Activated CD8-positive, alpha-beta memory T cell treated with anti-CD3 and anti-CD28 coated beads for 4 hours (primary cell): ENCODE measurements at places on chromosomes 6 and 20.

DNA sequence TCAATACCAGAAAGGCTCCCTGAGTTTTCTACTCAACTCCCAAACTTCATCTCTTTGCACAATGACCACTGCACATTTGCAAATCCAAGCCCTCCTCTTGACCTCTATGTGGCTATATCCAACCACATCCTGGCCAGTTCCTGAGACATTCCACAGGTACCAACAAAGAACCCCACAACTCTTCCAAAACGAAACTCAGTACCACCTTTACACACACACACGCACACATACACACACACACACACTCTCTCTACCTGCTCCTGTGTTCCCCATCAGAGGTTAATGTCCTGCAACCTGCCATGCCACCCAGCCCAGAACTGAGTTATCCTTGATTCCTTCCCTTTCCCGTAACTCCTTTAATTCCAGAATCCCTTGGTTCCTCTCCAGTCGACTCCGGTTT, 58.5 kb downstream of the CHD6 start:
- DNase-seq = no peak

- DNase-seq = no peak
Measured at GRCh38 chr6:169167581-169168301, 85.9 kb downstream of the THBS2 start.

GRCh38 chr6:149821492-149821891, 42.7 kb downstream of the LRP11 start:
- no peak for DNase-seq

DNA sequence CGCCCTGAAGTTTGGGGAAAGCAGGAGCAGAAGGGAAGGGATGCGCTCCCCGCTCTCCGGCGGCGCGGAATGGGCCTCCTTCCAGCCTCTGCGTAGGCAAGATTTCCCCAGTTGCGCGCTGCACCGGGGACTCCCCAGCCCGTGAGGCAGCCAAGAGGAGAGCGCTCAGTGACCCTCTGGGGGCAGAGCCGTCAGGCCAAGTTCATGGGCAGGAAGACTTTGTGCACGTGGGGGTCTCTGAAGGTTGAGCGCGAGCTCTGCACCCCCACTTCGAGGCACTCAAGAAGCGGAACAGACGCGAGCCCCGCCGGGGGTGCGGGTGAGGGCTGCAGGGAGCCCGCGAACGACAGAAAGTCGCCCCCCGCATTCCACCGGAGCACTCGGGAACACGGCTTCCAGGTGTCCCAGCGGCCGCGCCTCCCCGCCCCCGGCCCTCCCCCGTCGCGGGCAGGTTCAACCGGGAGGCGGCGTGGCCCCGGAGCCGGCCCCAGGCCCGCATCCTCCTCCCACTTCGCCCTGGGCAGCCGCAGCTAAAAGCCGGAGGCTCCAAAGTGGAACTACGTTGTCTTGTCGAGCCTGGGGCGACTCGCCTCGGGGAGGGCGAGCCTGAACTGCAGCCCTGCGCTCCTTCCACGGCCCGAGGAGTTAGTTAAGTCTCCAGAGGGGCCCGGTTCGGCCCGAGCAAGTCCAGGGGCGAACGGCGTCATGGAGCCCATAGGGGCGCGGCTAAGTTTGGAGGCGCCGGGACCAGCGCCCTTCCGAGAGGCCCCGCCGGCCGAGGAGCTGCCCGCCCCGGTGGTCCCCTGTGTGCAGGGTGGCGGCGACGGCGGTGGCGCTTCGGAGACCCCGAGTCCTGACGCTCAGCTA, at the start of gene PPP1R3G:
TSS of gene PPP1R3G (plus strand) at position 561 of the 867 bp plus-strand sequence. CDS start at position 706, 145 bp downstream.
- DNase-seq = no peak

GRCh38 chr6:11263291-11263775, 30.9 kb upstream of the NEDD9 start:
- no peak for DNase-seq

GRCh38 chr6:57104336-57104735, 14.3 kb downstream of the ZNF451 start:
- DNase-seq = no peak

DNA sequence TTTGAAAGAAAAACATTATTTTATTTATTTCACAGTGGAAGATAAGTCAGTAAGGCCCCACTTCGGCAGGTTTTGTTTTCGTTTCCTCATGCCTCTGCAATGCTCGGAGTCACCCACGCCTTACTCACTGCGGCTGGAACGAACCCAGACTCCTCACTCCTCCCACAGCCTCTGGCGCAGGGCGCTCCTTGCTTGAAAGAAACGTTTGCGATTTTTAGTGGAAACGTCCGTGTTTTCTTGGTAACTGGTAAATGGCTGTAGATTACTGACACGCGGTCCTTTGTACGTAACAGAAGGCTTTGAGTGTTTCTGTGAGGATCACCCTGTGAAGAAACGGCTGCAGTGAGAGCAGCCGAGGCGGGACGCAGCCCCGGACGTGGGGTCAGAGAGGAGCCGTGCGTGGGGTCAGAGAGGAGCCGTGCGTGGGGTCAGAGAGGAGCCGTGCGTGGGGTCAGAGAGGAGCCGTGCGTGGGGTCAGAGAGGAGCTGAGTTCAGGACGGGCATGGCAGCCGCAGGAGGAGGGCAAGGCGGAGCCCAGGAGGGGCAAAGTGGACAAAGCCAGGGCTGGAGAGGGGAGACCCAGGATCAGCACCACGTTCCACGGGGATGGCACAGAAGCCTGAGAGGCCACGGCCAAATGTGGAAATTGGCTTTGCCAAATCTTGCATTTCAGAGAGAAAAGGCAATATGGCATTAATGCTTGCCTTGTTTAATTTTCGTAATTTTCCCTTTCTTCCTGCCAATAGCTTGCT, 198.6 kb upstream of the THBS2 start:
- no peak for DNase-seq

DNA sequence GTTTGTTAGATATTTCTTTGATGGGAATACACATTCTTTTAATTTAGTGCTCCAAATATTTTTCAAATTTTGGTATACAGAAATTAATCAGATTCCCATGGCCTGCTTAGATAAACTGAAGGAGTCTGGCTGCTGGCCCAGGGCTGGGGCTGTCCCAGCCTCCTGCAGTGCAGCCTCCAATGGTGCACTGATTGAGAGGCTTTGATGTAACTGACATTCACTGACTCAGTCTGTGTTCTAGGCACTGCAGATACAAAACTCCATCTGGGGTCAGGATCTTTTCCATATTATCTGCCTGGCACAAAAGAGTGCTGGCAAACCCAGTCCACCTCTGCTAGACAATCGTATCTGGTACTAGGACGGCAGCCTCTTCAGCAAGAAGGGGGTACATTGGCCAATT, 64.8 kb downstream of the GRIK2 start:
- no peak for DNase-seq

GRCh38 chr6:12578751-12579150, 137.8 kb upstream of the PHACTR1 start:
- DNase-seq = no peak

- DNase-seq = no peak
Measured at GRCh38 chr6:140915103-140915502, 1217.6 kb upstream of the GJE1 start.

GRCh38 chr6:168344338-168344737, 24.8 kb upstream of the DACT2 start:
- no peak for DNase-seq

GRCh38 chr6:39256294-39256940, 27.1 kb upstream of the KCNK5 start:
- no peak for DNase-seq

DNA sequence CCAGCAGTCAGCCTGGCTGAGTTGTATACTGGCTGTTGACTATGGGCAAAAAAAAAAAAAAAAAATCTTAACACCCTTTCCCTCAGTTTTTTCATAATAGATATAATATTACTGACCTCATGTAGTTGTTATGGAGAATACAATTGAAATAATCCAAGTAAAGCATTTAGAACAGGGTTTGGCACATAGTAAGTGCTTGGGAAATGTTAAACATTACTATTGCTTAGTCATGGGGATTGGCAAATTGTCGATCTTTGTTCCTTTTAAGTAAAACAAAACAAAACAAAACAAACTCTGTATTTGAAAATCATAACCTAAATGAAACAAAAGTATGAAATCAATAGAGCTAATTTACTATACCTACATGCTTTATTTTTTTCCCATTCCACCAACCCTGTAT, 458.4 kb downstream of the GRIK2 start:
- DNase-seq = no peak

DNA sequence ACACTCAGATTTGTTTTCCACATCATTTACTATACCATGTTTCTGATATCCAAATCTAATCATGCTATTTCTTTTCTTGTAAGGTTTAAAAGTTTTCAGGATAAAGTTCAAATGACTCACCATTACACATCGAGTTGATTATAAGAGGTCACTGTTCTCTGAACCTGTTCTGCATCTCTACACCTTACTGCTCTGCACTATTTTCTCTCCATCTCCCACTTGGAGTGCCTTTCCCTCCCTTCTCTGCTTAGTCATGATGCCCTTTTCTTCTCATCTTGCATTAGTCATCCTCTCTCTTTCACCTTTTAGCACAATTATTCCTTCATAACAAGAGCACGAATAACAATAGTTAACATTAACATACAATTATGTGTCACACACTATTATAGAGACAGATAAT, 37.5 kb upstream of the FUT9 start:
- DNase-seq = no peak

- no peak for DNase-seq
Measured at GRCh38 chr6:32895006-32895345, 41.0 kb downstream of the PSMB9 start.

GRCh38 chr6:141956868-141957267, 175.9 kb upstream of the GJE1 start:
- DNase-seq = no peak

DNA sequence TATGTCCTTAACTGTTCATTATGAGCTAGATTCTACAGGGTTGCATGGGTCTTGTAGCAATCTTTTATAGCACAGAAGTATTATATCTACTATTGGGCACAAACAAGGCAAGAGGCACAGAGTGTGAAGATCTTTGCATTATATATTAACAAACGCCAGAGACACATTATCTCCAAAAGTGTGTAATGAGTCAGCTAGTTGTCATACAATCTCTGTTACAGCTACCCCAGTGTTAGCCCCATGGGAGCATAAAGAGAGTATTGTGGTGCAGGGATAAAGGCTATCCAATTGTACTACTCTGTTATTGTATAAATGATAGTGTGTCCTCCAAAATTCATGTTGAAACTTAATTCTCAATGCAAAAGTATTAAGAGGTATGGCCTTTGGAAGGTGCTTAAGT, 148.4 kb upstream of the RIMS1 start:
- DNase-seq = no peak

DNA sequence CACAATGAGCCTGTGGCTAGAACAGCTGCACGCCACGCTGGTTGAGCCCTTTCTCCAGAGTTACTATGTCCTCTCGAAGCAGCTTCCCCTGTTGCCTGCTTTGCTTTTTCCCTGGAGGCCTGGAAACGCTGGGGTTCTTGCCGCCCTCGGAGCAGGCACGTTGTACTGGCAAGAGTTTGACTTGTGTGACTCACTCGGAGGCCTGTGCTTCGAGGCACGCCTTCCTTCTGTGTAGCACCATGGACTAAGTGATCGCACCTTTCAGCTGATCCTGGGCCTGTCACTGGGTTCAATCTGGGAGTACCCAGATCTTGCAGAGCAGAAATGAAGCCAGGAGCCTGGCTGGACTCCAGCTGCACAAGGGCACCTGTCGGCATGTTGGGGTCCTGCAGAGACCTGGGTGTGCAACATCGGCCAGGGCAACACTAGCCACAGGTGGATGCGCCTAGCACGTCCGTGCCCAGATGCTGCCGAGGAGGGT, 5.2 kb downstream of the INSM1 start:
- no peak for DNase-seq

DNA sequence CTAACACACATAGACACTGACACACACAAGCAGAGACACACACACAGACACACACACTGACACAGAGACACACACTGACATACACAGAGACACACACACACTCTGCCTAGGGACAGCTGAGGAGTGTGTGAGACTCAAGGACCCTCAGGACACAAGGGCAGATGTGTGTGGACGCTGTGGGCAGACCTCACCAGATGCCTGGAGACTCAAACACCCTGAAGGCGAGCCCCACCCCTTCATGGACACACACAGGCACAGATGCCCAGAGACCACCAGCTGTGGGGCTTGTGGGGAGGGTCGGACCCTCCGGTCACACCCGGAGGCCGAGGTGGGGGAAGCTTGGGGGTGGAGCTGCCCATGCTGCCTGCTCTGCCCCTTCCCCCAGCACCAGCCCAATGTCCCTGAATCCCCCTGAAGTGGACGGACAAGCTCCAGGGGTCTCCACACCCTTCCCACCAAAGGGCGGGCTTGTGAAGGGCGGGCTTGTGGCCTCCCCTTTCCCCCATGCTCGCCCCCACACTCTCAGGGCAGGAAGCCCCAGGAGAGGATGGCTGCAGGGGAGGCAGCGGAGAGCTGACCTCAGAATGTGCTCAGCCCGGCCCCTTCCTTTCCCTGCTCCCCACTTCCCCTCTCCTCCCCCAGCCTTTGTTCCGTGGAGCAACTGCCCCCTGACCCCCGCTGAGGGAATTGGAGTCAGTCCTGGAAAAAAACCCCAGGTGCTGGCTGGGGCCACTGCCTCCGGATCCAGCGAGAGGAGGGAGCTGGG, 13.9 kb upstream of the ABHD16B start:
- DNase-seq = no peak

DNA sequence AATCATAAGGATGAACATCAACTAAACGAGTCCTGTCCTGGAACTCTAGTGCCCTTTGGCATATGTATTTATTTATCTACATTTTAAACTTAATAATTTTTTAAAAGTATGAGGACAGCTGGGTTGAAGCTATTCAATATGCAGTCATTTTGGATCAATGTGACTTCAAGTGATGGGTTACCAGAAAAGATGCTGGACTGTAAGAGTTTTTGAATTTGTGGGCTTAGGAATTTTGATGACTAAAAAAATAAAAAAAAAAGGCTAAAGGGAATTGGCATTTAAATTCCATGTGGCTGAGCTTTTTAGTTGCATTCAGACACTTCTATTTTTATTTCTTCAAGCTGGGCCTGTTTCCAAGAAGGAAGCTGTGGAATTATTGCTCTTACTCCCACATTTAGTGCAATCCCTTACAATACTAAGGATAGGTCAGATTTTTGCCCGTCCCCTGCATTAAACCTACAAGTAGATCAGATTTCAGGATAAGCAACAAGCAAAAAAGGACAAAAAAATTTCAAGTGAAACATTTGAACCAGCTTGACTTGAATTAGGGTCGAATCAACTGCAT, 704.2 kb upstream of the CITED2 start:
- DNase-seq = no peak

- DNase-seq = no peak
Measured at GRCh38 chr20:37102571-37102970, 6.8 kb upstream of the RBL1 start.
